ENCODE measurements at places on chromosomes 6 and 20.
A peak's percentile ranks its signal among the peaks of the same experiment; 100 is the strongest.

DNA sequence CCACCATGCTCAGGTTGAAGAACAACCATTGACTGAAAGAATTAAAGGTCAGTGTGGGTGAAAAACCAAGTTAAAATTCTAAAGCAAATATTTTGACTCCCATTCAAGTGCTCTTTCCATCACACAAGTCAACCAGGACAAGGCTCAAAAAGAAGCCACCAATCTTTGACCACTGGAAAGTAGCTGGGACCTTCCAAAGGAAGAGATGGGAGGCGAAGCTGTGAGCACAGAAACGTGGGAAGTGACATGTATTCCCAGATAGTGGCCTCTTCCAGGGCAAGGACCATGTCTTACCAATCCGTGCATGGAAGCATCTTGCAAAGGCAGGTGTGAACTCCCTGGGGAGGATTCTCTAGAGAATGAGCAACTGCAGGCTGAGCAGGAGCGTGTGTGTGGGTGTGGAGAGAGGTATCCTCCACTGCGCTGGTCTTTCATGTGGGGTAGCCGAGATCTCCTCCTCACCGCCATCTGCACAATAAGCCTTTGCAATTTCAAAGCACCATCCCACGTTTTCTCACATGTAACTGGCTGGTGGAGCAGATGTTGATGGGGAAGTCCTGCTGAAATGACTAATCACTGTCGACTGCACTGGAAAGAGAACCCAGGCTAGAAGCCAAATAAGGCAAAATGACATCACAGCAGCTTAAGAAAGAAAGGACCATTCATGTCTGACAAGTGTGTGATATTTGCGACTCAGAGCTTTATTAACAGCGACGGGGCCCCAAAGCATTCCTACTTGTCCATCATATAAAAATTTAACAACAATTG is 189.4 kb upstream of the RREB1 start:
- DNase-seq = peak; percentile 58

DNA sequence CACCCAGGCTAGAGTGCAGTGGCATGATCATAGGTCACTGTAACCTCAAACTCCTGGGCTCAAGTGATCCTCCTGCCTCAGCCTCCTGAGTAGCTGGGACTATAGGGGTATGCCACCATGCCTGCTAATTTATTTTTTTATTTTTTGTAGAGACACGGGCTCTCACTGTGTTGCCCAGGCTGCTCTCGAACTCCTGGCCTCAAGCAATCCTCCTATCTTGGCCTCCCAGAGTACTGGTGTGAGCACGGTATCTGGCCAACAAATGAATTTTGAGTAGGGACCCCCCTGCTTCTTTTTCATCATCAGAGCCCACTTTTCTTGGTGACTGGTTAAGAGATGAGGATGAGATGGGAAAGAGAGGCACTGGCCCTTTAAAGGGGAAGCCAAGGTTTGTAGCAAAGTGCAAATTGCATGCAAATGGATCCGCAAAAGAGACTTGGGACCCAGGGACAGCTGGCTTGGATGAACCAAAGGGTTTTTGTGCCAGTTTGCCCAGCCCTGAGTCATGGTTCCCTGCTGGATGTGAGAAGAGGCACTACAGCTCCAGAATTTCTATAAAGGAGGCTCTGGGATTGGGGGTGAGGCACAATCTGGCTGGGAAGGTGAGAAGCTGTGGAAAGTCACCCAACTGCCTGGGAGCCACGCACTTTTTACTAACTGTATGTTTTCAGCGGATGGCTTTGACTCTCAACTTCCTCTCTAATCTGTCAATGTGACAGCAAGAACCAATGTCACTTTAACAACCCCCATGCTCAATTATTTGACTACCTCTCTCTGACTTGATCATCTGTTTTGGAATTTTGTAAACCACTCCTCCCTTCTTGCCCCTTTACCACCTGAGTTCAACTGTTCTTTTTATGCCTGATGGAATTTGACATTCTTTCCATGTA is 58.7 kb upstream of the RNF24 start:
- no peak for DNase-seq

DNA sequence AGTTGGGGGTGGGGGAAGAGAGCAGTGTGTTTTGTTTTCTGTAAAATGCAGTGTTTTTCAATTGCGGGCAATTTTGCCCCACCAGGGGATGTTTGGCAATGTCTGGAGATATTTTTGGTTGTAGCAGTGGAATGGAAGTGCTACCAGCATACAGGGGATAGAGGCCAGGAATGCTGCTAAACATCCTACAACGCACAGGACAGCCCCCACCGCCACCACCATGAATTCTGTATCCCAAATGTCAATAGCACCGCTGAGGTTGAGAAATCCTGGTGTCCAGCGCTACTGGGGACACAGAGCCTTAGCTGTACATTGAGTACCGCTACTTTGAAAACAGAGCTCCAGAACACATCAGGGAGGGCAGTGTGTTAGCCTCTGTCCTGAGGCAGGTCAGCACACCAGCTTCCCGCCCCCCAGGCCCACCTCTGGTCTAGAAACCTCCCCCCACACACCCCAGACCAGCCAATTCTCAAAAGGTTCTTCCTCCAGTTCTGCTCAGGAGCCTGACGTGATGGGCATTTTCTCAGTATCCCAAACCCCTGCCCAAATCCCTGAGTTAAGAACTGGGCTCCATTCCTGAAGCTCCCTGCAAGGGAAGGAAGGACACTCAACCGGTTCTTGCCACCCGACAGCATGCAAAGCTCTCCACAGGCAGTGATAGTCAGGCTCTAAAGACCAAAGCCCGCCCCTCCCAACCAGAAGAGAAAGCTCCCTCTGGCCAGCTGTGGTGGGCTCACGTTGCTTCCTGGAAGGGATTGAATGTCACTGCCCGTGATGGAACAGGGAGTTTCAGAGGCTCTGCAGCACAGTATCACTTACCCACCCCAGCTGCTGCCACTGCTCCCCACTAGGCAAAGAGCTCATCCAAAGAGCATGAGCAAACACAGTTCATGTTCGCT is 321.5 kb upstream of the JARID2 start:
- DNase-seq = no peak

- DNase-seq = no peak
These were observed 27.9 kb upstream of the TMEM217 start for GRCh38 chr6:37285861-37286311.

DNA sequence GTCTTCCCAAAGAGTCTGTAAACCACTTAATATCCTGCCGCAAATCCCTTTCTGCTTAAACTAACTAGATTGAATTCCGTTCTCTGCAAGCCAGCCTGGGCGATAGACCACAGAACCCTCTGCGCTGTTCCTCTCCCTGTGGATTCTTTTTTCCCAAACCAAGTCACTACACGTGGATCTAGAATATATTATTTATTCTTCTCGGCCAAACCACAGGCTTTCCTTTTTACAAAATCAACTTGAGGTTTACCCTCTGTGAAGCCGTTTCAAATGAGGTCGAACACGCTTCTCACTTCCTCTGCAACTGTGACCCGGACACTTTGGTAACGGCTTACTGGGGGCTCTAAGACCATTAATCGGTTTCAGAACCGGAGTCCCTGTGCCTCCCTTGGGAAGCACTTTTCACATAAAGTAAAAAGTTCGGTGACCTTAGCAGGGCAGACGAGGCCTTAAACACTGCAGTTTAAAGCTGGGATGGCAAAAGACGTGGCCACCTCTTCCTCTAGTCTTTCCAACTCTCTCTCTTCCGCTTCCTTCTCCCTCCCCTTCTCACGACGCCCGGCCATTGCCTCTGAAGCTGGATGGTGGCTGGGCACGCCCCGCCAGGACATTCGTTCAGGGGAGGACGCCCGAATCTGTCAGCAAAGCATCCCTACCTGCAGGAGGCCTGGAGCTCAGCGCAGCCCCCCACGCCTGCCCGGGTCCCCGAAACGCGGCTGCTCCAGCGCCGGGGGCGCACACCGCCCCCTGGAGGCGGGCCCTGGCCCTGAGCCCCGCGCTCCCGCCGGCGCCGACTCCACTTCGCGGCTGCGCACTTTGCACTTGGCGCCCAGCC is 55.0 kb upstream of the FOXC1 start:
- peak; percentile 39 for DNase-seq

GRCh38 chr6:152750694-152751093 is at the start of gene VIP:
Gene VIP (plus strand): TSS chr6:152750797. CDS start chr6:152752178, 1,381 bp downstream.
- DNase-seq = no peak

DNA sequence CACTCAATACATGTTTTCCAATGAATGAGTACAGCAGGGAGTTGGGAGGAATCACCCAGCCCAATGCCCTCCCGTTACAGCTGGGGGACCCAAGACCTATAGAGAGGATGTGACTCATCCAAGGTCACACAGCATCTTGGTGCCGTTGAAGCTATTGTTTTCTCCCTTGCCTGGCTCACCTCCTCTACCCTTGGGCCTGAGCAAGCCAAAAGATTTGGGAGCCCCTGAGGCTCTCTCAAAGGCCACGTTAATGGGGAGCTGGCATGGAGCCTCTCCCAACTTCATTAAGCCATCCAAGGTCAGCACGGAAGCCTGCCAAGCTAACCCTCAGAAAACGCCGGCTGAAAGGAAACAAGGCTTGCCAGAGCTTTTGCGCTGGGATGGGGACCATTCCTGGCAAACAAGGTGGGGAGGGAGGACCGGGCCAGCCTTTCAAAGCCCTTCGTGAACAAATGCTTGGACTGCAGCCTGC is 30.4 kb downstream of the KCNB1 start:
- no peak for DNase-seq

GRCh38 chr6:158686791-158687381 is 37.0 kb downstream of the SYTL3 start:
- DNase-seq = no peak

GRCh38 chr6:63464060-63464459 is 108.2 kb upstream of the LOC128125822 start:
- no peak for DNase-seq

- DNase-seq = no peak
These were observed 160.7 kb downstream of the PLCB1 start for GRCh38 chr20:8292793-8293192.

- DNase-seq = no peak
These were observed 608.9 kb downstream of the MAFB start for GRCh38 chr20:40080041-40080652.

DNA sequence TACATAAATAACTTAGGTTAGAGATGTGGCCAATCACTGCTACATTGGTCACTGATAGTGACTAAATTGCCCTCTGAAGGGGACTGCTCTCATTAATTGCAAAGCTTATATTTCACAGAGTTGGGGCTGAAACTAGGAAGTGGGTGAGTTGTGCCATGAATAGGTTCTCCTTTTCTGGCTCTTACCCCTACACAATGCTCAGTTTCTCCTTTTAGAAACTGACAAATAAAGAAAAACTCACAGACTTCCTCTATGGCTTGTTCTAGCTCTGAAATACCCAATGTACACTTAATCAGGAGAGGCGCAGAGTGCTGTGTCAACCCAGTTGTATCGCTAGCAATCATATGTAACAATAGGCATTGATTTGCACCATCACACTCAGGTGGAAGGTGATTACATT is 41.2 kb upstream of the PROKR2 start:
- DNase-seq = no peak

DNA sequence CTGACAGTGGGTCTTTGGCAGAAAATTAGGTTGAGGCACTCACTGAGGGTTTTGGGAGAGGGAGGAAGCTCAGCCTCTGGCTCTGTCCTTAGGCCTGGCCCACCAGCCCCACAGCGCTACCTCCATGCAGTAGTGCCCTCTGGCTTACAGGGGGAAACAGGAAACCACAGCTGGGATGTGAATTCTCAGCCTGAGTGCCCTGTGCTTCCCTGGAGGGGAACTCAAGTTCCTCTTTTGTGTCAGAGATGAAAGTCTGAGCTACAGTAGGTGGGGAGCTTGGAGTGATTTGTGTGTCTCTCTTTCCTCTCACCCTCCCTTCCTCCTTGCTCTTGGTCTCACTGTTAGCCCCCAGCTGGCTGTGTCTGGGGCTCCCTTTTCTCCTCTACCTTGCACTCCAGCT is 48.2 kb upstream of the BLCAP start:
- DNase-seq = no peak

DNA sequence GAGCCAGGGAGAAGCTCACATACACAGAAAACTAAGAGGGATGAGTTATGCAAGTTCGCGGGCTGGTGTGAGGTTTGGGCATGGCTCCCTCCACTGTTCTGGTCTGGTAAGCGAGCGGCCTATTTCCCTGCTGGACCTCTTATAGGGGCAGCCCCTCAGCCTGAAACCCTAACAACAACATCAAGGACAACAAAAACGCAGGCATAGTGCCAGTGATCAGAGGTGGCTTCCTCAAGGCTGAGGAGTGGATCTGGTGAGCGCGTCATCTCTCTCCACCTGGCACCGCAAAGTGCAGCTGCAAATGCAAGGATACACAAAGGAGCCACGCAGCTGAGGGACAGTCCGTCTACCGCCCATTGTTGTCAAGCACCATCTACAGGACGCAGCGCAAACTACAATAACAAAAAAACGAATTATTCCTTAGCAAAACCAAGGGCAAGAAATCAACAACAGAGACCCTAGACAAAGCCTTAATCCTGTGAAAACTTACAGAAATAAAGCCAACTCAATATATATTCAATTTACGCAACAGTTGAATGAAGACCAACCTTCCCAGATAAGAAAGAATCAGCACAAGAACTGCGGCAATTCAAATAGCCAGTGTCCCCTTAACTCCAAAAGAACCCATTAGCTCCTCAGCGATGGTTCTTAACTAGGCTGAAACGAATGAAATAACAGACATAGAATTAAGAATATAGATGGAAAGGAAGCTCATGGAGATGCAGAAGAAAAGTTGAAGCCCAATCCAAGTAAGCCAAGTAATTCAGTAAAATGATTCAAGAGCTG is 9.2 kb upstream of the DEFB110 start:
- DNase-seq = no peak

GRCh38 chr20:63698739-63699465 is 2.5 kb downstream of the TNFRSF6B start:
- DNase-seq = peak; percentile 60

All from stimulated activated CD4-positive, alpha-beta T cell treated with anti-CD3 and anti-CD28 coated beads, TNF-alpha, amount 100 ng/mL, for 48 hours (primary cell).